ENCODE measurements at places on chromosomes 16 and 17. TPM values are rescaled to one million over a fixed set of nuclear protein-coding genes. Genes with fewer than 3 reads are reported as not detected.

DNA sequence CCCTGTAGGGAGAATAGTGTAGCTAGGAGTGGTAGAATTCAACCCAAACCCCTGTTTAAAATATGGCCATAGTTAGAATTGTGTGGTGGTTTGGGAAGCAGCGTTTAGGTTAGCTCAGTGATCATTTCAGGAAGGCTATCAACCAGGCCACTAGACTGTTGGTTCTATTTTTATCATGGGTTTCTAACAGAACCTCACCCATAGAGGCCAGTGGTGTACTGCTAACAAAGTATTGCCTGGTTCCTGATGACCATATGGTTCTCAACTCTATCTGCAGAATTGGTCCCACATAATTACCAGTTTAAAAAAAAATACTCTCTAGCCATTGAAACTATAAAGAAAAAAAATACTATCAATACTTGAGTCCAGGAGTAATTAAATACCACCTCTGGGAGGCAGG is 70.5 kb upstream of the RASL10B start:
- no peak for DNase-seq

- no peak for DNase-seq
Observed at GRCh38 chr16:6689643-6690042, 643.0 kb upstream of the RBFOX1 start.

DNA sequence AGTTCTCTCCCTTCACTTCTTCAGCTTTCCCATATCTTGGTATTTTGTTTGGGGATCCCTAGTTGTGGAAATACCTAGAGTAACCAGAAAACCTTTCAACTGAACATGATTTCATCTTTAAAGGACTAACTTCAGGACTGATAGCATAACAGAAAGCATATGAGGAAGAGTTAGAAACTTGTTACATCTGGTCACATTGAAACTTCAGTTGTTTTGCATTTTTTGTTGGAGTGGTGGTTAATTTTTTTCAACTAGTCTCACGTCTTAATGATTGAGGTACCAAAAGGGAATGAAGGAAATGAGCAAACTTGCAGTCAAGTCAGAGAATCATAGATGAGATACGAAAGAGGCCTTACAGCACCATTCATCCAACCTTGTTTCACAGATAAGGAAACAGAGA is 49.6 kb downstream of the TANGO6 start:
- DNase-seq = no peak

DNA sequence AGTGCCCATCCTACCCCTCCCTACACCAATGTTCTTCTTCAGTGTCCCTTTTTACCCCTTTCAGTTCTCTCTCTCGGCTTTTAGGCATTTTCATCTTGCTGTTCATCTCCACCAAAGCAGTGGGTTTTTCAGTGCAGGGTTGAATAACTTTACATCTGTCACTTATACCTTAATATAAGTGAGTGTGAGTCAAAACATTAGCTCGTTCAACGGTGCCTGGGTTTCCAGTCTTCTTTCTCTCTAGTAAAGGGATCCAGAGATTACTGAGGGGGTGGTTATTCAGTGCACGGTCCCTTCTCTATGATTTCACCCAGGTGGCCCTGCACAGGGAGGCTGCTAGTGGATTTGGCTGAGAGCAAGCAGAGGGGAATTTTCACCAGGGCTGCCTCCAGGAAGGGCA is 210.6 kb upstream of the CDH5 start:
- DNase-seq = no peak

GRCh38 chr17:67624886-67625656 is 92.7 kb upstream of the NOL11 start:
- no peak for DNase-seq

- no peak for DNase-seq
Observed at GRCh38 chr17:43405861-43406260, 7.1 kb downstream of the ARL4D start.

The CSH2 gene
- not detected for total RNA-seq

The CIAPIN1 gene
- 85.4 TPM for total RNA-seq

The KRT28 gene
- not detected for total RNA-seq

Data from activated CD4-positive, alpha-beta T cell treated with anti-CD3 and anti-CD28 coated beads, Interleukin-2, amount 10 ng/mL, durations not matched to agents 24 days and 14 days (primary cell).